ENCODE measurements at places on chromosomes 2 and 18.

- DNase-seq: no peak
These were observed 123.5 kb upstream of the BOD1L2 start for GRCh38 chr18:57023275-57023882.

DNA sequence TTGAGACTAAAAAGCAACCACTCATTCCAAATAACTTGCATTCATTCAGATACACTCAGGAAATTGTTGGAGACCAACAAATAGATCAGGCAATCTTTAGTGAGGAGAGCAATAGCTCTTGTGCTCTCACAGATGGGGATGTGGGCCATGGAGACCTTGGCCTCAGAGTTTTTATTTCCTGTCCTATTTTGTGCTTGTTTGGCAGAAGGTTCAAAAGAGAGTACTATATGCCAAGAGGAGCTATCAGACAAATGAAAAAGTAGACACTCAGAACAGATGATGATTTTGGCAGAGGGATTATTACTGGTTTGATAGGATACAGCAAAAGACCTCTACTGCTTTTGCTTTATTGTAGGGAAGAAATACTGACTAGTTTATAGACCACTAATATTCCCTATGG, 230.2 kb downstream of the KCNE4 start:
- DNase-seq: no peak

DNA sequence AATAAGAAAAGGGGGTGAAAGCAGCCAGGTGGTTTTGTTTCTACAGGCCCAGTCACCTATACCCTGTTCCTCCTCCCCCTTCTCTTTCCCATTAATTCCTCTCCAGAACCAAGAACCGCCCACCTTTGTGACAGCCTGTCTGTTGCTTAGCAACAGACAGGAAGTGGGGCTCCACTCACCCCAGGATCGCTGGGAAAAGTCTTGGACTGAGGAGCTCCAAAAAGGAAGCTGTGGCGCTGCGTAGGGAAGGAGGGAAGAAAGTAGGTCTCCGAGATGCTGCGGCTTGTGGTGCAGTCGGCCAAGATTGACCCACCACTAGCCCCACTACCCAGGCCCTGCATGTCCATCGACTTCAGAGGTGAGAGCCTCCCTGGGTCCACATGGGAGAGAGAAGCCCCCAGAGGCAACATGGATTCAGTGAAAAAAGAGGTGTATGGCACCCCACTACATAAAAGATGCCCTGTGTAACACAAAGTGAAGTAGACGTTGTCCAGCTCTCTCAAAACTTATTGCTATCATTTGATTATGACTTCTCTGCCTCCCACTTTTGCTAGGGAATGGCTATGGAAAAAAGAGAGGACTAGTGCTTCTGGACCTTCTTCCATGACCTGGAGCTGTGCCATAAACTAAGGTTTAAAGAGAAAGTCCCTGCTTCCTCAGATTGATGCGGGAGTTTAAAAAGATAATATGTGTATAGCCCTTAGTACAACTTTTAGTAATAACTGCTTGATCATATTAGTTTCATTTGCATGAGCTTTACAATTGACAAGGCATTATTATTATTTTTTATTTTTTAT, at the start of gene FER1L5:
FER1L5 (plus strand) TSS at position 201 of the 797 bp plus-strand sequence; CDS start at position 274, 73 bp downstream.
- no peak for DNase-seq

GRCh38 chr18:37335409-37335736, 230.2 kb downstream of the CELF4 start:
- DNase-seq: no peak

DNA sequence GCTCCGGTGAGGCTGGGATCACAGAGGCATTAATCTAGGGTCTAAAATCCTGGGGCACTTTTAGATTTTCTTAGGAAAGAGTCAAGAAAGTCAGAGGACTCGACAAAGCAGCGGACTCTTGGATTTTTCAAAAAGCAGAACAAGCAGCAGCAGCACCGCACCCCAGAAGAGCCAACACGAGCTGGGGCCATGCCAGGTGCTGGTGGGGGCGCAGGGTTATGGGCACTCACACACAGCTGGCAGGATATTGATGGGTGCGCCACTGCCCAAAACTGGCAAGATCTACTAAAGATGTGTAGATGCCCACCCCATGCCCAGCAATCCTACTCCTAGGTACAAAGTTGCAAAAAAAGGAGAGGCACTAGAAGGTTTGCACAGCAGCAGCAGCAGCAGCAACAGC, 33.9 kb upstream of the SEMA4C start:
- DNase-seq: no peak

DNA sequence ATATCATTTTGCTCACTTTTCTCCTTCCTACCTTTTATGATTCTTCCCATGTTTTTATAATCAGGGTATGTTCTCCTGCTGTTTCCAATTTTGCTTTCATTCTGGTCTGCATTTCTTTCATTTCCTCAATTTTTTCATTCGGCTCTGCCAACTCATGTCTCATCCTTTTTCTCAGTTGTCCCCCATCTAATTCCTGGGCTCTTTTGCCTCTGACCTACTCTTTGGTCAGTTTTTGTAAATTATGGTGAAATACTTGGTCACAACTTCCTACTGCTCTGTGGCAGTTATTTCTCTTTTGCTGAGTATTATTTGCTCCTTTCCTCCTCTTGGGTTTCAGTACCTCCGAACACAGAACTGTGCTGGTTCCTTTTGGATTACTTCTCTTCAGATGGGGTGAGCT, 27.5 kb downstream of the MYO7B start:
- DNase-seq: no peak

DNA sequence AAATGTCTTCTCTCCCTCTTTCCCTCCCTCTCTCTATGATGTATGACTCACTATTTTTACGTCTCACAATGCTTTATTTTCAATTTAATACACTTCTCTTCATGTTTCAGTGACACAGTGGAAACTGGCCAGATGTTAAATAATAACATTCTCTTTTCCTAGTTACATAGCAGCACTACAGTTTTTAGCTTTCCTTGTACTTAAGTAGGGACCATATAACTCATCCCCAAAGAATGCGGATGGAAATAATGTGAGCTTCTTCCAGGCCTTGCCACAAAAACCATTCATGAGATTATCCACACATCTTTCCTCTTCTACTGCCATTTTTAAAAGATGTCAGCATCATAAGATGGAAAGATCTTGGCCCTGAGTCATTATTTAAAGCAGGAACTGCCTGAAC, 789.4 kb downstream of the LRP1B start:
- DNase-seq: no peak

DNA sequence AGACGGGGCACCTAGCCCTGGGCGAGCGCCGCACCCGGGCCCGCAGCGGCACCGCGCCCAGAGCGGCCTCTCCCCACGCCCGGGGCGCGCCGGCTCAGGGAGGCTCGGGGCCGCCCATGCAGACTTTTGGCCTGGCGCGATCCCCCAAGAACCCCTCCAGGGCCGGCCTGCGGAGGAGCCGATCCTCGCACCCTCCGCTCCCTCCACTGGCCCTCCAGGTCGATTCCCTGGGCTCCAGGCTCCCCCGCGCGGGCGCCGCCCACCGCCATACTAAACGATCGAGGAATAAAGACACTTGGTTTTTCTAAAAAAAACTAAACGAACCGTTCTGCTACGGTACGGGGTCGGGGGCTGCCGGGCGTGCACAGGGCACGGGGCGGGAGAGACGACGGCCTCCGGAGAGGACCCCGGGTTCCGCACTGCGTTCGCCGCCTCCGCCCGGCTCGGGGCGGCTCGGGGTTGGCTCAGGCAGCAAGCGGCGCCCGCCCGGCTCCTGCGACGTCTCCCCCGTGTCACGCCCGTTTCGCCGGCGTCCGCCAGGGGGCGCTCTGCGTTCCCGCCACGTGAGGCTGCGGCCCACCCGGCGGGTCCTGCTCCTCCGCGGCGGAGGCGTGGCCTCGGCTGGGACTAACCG, 365 bp upstream of the KHK start:
- peak; percentile 97 for DNase-seq

- DNase-seq: peak; percentile 81
These were observed 128.0 kb upstream of the GYPC start for GRCh38 chr2:126527836-126528490.

GRCh38 chr2:102662833-102663232, 43.5 kb downstream of the SLC9A2 start:
- DNase-seq: peak; percentile 24

DNA sequence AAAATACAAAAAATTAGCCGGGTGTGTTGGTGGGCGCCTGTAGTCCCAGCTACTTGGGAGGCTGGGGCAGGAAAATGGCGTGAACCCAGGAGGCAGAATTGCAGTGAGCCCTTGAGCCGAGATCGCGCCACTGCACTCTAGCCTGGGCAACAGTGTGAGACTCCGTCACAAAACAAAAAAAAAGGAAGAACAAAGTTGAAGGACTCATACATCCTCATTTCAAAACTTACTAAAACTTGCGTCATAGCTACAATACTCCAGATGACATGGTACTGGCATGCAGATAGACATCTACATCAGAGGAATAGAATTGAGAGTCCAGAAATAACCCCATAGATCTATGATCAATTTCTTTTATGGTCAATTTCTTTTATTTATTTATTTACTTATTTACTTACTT, 13.6 kb upstream of the CYP27C1 start:
- DNase-seq: no peak

DNA sequence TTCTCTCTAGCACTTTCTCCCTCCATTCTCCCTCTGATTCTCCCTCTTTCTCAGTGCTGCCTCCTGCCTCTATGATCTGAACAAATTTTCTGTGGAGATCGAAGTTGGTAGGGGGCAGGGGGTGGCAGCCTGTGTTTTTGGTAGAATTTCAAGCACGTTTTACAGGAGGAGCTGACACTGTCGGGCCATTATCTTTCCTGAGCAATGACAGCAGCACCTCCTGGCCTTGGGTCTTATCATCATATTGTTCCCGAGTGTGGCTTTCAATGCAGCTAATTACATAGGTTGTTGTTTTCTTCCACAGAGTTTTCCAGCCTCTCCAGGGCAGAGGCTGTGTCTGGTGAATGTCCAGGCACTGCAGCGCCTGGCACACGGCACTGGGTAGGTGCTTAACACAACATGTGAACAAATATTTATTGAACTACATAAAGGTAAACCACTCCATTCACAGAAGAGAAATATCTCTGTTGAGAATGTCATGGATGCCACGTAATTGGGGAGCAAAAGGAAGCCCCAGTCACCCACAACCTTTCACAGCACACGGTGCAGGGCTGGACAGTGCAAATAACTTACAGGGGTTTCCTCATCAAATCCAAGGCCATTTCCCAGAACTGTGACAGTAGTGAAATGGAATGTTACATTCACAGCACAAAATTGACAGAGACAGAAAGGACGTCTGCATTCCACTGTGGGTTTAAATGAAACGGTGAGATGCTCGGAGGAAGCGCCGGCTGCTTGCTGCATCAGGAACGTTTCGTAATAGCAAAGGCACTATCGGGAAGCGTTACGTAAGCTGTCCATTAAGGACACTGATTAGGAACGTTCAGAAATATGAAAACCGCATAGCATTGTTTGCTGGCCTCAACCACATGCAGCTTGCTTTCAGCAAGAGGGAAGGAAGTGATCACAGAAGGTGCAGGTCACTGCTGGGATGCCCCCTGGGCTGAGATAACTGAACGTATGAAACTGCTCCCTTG, 6.5 kb upstream of the KCNG2 start:
- DNase-seq: no peak

GRCh38 chr2:105498281-105498846, 99.5 kb upstream of the FHL2 start:
- no peak for DNase-seq

- DNase-seq: no peak
These were observed 48.9 kb downstream of the STK25 start for GRCh38 chr2:241459520-241459919.

DNA sequence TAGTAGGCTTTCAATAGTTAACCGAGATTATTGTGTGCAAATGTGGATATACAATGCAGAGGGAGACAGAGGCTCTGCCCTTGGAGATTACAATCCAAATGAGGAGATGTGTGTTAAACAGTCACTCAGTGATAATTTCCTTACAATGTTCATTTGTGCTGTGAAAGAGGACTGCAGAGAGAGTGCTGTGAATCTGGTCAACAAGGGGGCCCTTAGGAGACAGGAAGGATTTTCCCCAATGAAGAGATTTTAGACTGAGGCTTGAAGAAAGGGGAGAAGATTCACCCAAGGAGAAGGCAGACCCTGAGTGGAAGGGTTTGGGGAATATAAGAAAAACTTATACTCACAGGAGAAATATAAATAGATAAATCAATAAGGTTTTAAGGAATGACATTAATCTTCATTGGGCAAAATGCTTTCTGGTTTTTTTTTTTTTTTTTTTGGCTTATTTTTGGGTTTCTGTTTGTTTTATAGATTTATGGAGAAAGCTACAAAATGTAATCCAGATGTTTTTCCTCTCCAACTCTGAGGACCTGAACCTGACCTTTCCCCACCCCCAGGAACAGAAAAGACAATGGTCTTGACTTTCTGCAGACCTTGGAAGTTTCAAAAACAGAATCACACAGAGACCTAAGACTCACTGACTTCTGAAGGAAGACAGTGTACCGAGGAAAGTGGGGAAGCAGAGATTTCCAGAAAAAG, 151.3 kb upstream of the SERPINE2 start:
- DNase-seq: no peak

DNA sequence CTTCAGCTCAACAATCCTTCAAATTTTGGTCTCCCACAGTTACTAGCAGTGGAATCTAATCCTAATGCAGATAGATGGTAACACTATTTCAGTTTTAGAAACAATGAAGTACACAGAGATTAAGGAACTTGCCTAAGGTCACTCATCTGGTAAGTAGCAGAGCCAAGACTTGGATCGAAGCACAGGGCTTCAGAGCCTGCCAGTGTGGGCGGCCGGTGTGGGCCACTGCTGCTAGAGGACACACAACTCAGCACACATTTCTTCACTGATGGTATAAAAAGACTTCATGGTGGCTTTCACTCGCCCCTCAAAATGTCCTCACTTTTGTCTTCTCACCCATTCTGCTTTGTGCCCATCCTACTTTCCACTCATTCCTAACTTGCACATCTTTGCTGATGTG, 11.1 kb downstream of the C2orf74 start:
- DNase-seq: no peak

DNA sequence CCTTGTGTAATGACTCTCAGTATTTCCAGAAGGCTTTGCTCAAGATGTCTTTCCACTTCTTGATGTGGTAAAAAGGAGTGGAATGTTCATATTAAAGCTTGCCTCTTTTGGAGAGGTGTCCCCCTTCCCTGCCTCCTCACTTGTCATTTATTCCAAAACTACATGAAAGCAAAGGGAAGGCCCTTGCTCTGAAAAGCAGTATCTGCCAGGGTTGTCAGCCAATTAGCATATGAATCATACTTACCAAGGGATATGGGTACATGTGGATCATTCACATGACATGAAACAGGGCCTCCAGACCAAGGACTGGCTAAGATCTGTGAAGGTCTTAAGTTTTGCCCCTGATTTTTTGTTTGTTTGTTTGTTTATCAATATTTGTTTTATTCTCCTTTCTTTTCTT, 31.3 kb downstream of the ANXA4 start:
- DNase-seq: no peak

DNA sequence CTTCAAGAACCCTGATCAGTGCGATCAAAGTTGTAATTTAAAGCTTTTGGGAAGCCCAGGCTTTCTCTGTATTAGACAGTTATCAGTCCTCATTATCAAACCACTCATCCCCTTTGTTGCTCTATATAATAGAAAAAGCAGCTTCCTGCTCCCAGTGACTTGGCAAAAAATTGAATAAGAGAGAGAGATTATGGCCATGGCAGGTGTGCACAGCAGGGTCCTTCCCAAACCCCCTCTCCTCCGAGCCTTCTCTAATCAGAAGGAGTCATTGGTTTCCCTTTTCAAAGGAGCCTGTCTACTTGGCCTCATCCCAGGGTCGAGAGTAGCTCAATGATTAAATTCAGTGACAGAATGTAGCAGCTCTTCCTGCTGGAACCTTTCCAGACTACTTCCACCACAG, 81.5 kb downstream of the SEMA4F start:
- no peak for DNase-seq

Data from activated CD8-positive, alpha-beta T cell treated with anti-CD3 and anti-CD28 coated beads, Interleukin-2, amount 10 ng/mL, durations not matched to agents 7 days and 5 days (primary cell).